ENCODE measurements at places on chromosomes 7 and 10. TPM values are rescaled to one million over a fixed set of nuclear protein-coding genes. Genes with fewer than 3 reads are reported as not detected.

KIF5B gene
- 91.7 TPM for polyA plus RNA-seq

FANK1 gene
- 6.1 TPM for polyA plus RNA-seq

ENTPD1 gene
- polyA plus RNA-seq, result 18.2 TPM

IKZF1 gene
- polyA plus RNA-seq, result 5.9 TPM

LBX1 gene
- not detected for polyA plus RNA-seq

CYP3A7 gene
- polyA plus RNA-seq, result 0.05 TPM

FRAT1 gene
- polyA plus RNA-seq, result 1.5 TPM

C10orf105 gene
- polyA plus RNA-seq, result not detected

RAMP3 gene
- 5.0 TPM for polyA plus RNA-seq

MBL2 gene
- not detected for polyA plus RNA-seq

CFAP46 gene
- not detected for polyA plus RNA-seq

CYP3A5 gene
- 0.61 TPM for polyA plus RNA-seq

MBLAC1 gene
- polyA plus RNA-seq, result 2.3 TPM

CFAP43 gene
- polyA plus RNA-seq, result 0.10 TPM

LDB1 gene
- polyA plus RNA-seq, result 42.8 TPM

FKBP9 gene
- 55.0 TPM for polyA plus RNA-seq

CDHR3 gene
- polyA plus RNA-seq, result 2.1 TPM

ITGA8 gene
- polyA plus RNA-seq, result 336 TPM

C10orf53 gene
- polyA plus RNA-seq, result not detected

KLLN gene
- 0.25 TPM for polyA plus RNA-seq

HYAL4 gene
- polyA plus RNA-seq, result not detected

PIP gene
- not detected for polyA plus RNA-seq

COBL gene
- polyA plus RNA-seq, result 5.3 TPM

TMEM184A gene
- 0.84 TPM for polyA plus RNA-seq

NODAL gene
- polyA plus RNA-seq, result 0.13 TPM

ZNF467 gene
- 2.1 TPM for polyA plus RNA-seq

POLD2 gene
- 93.1 TPM for polyA plus RNA-seq

ADRA2A gene
- 0.13 TPM for polyA plus RNA-seq

SERPINE1 gene
- 137 TPM for polyA plus RNA-seq

GPR26 gene
- polyA plus RNA-seq, result not detected

DENND2A gene
- 1.8 TPM for polyA plus RNA-seq

GIMAP1 gene
- 4.3 TPM for polyA plus RNA-seq

ERVW-1 gene
- polyA plus RNA-seq, result not detected

LDB3 gene
- polyA plus RNA-seq, result 32.6 TPM

PTTG1IP2 gene
- polyA plus RNA-seq, result not detected

HGF gene
- polyA plus RNA-seq, result 9.9 TPM

PTPRE gene
- 5.6 TPM for polyA plus RNA-seq

ZNF239 gene
- 3.3 TPM for polyA plus RNA-seq

ZNF680 gene
- 7.7 TPM for polyA plus RNA-seq

SPDYE11 gene
- not detected for polyA plus RNA-seq

SLC16A12 gene
- 6.7 TPM for polyA plus RNA-seq

SLC26A3 gene
- polyA plus RNA-seq, result 20.9 TPM

CARD11 gene
- 0.18 TPM for polyA plus RNA-seq

LOXL4 gene
- 3.9 TPM for polyA plus RNA-seq

GIMAP7 gene
- 19.0 TPM for polyA plus RNA-seq

MYH16 gene
- not detected for polyA plus RNA-seq

CNPY1 gene
- not detected for polyA plus RNA-seq
